ENCODE measurements at places on chromosomes 3 and 15.

DNA sequence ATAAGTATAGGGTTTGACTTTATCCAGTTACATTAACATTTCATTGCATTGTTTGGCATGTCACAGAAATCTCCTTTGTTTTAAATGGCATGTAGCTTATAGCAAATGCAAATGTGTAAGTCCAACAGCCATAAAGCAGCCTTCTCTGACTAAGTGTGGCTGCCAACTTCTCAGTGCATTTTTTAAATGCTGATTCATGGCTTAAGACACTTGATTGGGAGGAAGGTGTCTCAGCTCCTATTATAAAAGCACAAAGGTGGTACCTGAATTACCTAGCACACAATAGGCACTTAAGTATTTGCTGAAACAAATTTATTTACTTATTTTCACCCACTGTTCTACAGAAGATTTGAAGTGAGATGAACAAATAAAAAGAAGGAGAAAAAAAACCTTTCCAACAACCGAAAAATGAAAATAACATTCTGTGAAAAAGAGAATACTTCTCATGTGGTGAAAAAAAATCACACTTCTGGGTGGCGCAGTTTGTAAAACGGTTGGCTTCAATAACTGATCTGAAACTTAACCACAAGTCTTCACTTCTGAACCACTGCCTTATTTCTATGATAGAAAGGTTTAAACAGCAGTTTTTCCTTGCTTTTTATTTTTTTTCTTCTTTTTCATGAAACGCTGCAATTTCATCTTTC, 105.5 kb upstream of the ICE2 start:
- no peak for DNase-seq

DNA sequence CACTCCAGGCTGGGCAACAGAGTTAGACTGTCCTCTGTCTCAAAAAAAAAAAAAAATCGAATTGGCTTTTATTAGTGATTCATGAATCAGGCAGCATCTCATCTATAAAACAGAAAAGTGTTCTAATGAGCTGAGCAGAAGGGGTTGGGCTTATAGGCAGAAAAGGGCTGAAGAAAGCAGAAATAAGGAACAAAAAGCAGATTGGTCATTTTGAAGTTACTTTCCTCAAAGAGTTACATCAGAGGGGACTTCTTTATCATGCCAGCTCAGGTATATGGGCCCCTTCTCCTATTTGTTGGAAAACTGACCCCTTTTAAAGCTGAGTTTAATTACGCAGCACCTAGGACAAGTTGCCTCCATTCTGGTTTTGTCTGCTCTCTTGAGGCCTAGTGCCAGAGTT, 722 bp upstream of the POGLUT1 start:
- DNase-seq: no peak

- no peak for DNase-seq
Measured at GRCh38 chr3:192339214-192339613, 388.1 kb downstream of the FGF12 start.

DNA sequence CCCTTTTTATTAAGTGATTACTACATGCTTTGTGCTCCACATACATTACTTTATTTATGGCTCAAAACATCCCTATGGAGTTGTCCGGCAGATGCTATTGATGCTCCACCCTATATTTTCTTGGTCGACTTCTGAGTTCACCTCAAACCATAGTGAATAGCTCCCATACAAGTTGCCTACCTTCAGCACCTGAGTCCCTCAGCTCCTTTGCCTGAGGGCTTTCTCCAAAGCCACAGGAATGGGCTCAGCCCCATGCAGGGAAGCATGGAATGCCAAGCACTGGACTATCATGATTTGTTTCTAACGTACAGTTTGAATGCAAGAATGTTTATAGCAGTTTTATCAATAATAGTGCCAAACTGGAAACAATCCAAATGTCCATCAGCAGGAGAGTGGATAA, 124.8 kb upstream of the TNIK start:
- DNase-seq: no peak

GRCh38 chr3:173976281-173976680, 578.7 kb downstream of the NLGN1 start:
- DNase-seq: no peak

DNA sequence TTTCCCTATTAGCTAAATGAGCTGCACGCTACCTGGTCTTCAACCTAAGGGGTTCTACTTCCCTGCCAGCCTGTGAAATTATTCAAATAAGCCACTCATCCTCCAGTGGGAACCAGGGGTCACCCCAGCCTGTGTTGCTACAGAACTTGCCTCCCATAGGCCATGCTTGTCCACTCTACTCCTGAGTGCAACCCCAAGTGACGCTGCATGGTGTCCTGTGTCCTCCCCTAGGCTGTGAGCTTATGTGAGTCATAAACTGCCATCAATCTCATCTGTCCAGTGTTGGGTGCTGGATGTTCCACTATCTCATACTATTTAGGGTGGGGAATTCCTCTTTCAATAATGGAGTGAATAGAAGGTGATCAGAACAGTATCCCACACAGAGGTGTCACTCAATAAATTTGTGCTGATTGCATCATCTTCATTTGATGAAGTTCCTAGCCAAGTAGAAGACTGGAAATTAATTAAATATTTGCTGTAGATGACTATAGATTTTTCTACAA, 49.8 kb upstream of the SSR3 start:
- no peak for DNase-seq

- no peak for DNase-seq
Measured at GRCh38 chr3:169245631-169246030, 417.9 kb downstream of the MECOM start.

DNA sequence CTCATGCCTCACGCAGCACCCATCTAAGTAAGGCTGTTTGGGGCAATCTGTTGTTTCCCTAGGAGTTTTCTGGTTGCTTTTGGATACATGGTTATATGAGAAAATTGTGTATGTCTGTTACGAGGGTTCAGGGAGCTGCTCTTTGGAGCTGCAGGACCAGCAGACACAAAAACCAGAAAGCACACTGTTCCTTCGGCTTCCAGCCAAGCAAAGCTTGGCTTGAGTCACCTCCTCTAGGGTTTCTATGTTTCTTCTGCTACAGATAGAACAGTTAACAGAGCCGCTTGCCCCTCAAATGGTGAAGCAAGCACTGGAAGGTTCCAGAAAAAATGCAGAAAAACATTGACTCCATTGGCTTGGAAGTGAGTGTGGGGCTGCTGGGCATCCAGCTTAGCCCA, 49.2 kb upstream of the CTDSPL start:
- DNase-seq: no peak

DNA sequence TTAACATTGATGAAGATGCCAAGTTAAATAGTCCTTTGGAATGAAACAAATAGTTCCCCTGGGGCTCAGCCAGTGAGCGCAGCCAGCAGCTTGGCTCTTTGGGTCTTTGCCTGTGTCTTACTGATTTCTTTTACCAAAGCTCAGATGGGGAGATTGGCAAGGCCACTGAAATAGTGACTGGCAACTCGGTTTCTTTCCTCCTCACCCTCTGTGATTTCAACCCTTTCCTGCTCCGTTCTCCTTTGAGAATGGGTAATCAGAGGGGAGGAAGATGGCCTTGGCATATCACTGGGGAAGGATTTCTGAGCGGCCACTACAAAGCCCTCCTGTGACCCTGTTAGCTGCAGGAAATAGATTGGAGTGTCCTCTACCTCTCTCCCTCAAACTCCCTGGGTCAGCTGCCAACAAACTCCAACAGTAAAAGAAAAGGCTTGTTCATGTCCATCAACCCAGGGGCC, 337.1 kb upstream of the LRRFIP2 start:
- DNase-seq: no peak

DNA sequence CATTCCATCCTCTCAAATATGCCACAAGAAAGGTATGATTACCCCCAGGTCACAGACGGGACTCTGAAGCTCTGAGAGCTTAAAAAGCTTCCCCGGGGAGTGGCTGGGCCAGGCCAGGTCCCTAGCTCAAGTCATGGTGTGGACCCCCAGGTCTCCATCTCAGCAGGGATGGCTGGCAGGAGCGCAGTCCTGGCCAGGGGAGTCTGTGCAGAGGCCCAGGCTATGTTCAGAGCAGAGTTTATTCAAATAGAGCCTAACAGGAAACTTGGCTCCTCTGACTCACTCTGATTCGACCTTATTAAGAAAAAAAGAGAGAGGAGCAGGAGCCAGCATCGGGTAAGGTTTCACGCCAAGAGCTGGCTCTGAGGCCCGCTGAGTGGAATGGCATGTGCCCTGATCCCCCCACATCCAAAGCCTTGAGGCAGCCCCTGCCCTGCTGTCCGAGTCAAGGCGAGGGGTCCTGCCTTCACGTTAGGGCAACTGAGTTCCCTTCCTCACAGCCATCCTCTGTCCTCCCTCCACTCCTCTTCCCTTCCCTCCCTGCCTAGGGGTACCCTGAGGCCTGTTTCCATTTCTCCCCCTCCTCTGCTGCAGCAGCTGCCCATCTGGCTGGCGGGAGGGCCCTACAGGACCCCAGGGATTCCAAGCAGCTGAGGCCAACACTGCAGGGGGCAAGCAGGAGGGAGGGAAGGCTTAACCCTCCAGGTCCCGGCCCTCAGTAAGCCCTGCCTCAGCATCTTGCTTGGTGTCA, 1.9 kb upstream of the LOXL1 start:
- no peak for DNase-seq

DNA sequence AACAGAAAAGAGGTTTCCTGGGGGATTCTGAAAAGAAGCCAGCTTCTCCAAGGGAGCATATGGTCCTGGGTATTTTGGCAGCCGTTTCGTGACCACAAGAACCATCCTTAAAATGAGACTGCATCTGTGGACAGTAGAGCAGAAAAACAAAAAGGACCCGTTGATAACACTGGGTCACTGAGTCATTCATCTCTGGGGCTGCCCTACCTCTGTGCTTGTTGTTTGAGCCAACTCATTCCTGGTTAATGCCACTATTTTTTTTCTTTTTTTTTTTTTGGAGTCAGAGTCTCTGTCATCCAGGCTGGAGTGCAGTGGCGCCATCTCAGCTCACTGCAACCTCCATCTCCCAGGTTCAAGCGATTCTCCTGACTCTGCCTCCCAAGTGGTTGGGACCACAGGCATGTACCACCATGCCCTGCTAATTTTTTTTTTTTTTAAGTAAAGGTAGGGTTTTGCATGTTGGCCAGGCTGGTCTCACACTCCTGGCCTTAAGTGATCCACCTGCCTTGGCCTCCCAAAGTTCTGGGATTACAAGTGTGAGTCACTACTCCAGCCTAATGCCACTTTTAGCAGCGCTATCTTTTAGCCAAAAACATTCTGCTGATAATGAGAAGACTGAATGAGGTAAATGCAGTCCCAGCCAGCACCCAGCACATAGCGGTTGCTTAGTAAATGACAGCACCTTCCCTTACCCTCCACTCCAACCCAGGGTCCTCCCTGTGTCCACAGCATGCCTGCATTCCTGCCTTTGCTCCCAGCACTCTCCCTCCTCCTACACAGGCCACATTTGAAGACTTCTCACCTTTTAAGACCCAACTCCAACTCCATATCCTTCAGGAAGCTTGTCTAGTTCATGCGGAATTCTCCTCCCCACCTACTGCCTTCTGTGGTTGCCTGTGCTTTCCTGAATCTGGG, 9.1 kb upstream of the ISL2 start:
- DNase-seq: no peak

DNA sequence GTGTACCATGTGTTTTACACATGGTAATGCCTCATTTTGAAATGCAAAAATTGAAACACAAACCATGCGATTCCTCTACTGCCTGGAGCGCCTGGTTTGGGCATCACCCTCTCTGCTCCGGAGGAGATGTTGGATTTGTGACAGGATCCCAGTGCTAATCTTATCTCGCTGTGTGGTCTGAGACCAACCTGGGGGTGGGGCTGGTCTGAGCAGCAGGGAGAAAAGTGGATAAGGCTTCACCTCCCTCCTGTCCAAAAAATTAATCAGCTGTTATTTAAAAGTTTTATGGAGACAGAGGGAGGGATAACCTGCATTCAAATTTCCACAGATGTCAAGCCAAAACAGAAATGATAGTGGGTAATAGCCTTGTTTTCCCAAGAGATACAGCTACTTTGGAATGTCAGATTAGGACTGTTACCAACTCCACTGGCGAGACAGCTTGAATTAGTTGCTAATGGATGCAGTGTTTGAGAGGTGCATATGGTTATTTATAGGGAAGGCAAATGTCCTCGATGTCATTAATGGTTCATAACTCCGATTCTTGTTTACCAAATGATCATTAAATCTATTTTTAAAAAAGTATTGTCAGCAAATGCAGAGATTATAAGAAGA, 54.0 kb upstream of the SKOR1 start:
- no peak for DNase-seq

DNA sequence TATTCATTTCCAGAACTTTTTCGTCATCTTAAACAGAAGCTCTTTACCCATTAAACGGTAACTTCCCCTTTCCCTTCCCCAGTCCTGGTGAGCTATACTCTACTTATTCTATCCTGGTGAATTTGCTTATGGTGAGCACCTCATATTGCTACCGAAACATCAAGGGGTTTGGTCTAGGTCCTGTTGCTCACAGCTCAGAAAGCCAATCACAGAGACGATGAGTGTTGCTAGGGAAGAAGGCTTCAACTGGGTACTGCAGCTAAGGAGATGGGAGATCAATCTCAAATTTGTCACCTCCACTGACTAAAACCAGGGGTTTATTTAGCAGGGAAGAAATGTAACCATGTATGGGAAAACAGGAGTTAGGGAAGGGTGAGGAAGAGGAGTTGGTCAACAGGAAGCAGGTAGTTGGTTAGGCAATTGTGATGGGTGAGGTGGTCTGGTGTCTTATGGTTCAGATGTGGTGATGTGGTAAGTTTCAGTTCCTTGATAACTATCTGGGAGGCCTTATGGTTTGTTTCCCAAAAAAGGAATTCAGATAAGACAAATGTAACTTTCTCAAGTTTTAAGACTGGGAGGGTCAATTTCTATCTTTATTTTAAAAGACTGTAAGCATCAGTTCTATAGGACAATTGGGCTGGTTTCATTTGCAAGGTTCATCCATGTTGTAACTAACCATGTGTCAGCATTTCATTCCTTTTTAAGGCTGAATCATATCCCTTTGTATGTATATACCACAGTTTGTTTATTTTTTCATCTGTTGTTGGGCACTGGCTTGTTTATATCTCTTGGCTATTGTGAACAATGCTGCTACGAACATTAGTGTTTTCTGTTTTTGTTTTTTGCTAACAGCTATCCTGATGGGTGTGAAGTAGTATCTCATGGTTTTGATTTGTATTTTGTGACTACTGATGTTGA, 24.3 kb downstream of the ARHGAP11B start:
- peak; percentile 24 for DNase-seq

GRCh38 chr3:8589880-8590556, 54.6 kb downstream of the SSUH2 start:
- DNase-seq: no peak

- DNase-seq: no peak
Measured at GRCh38 chr3:162395496-162395895, 898.9 kb downstream of the OTOL1 start.

DNA sequence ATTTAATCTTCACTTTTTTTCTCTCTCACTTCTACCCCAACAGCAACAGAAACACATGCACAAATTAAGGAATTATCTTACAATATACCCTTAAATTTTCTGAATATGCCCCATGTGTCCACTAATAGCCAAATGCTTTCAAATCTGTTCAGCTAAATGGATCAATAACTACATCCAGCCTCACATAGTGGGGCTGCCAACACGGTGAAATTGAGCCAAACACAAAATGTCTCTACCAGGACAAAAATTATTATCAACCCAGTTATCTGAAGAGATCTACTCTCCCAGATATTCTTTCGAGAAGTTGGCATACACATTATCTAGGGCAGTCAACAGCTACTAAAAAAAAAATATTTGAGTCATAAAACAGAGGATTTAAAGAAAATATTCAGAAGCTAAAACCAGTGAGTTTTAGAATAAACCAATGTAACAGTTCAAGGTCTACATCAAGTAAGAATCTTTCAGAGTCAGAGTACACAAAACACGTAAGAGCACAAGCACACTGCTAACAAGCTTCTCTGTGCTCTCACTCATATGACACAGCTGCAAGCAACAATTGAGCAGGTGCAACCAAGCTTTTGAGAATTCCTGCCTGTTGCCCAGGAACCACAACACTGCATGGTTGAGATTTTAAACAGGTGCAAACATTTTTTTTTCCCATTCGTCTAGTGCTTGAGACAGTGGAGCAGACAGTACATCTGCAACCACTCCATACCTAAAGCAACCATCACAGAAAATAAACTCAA, 247.7 kb downstream of the ZBTB20 start:
- DNase-seq: no peak
